ENCODE measurements at places on chromosomes 5 and 9.

- no peaks in the 10 kb centered on the region for H3K4me1 ChIP-seq
- no peaks in the 10 kb centered on the region for H3K36me3 ChIP-seq
- no peaks in the 10 kb centered on the region for H3K27me3 ChIP-seq
These were observed 779.9 kb upstream of the ACO1 start for GRCh38 chr9:31604531-31604930.

- H3K27ac ChIP-seq, result no peak overlapping the region
- H3K4me1 ChIP-seq, result no peaks in the 10 kb centered on the region
- H3K27me3 ChIP-seq, result no peaks in the 10 kb centered on the region
- no peak for DNase-seq
- no peak overlapping the region for H3K4me3 ChIP-seq
These were observed 38.5 kb upstream of the STX17 start for GRCh38 chr9:99867968-99868367.

GRCh38 chr9:33346564-33346963 is 55.8 kb downstream of the AQP7 start:
- peaks cover 56% of the 10 kb centered on the region for H3K36me3 ChIP-seq
- no peak for DNase-seq
- H3K27ac ChIP-seq, result no peak overlapping the region
- H3K4me1 ChIP-seq, result no peaks in the 10 kb centered on the region
- no peaks in the 10 kb centered on the region for H3K27me3 ChIP-seq

- H3K36me3 ChIP-seq, result no peaks in the 10 kb centered on the region
- no peaks in the 10 kb centered on the region for H3K27me3 ChIP-seq
- no peaks in the 10 kb centered on the region for H3K4me1 ChIP-seq
- no peak overlapping the region for H3K27ac ChIP-seq
- no peak overlapping the region for H3K4me3 ChIP-seq
- no peak for DNase-seq
These were observed 8.4 kb upstream of the RGS7BP start for GRCh38 chr5:64497386-64497785.

DNA sequence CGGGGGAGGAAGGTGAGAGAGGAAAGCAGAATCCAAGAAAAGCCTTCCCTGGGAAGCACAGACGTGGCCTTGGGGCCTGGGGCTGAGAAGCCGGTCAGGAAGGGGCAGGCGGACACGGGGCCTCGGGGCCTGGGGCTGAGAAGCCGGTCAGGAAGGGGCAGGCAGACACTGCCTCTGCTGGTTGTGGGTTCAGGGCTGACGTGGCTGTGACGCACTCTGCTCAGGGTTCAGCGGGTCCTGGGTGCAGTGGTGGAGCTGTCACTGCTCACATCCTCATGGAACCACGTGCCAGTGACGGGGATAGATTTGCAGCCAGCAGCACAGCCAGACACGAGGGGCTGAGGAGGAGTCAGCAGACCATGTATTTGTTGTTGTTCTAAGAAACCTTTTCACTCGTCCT is 12.8 kb downstream of the PAEP start:
- H3K4me3 ChIP-seq, result no peak overlapping the region
- no peak for DNase-seq
- H3K27me3 ChIP-seq, result no peaks in the 10 kb centered on the region
- H3K27ac ChIP-seq, result no peak overlapping the region

GRCh38 chr9:133948561-133949485 is 43.3 kb downstream of the VAV2 start:
- DNase-seq, result no peak
- no peak overlapping the region for H3K27ac ChIP-seq
- H3K27me3 ChIP-seq, result no peaks in the 10 kb centered on the region
- no peak overlapping the region for H3K4me3 ChIP-seq
- H3K36me3 ChIP-seq, result no peaks in the 10 kb centered on the region
- peaks cover 33% of the 10 kb centered on the region for H3K4me1 ChIP-seq

DNA sequence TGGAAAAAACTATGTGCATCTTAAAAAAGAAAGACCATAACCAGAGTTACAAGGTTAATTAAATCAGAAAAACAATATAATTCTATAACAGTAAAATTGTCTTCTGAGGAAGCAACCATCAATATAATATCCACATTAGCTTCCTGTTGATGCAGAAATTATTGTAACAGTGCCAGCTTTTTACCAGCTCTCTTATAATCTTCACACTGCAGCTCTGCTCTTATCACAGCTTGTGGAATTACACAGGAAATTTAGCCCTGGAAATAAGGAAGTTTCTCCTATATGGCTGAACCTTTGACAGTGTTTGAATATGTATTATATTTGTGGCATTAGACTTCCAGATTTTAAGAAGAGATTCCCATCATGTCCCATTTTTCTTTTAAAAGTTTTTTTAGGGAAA is 49.1 kb upstream of the TEK start:
- H3K36me3 ChIP-seq, result peaks cover 10% of the 10 kb centered on the region
- no peaks in the 10 kb centered on the region for H3K4me1 ChIP-seq

GRCh38 chr5:115471345-115472063 is 73.1 kb downstream of the FEM1C start:
- DNase-seq, result no peak
- no peak overlapping the region for H3K27ac ChIP-seq
- no peaks in the 10 kb centered on the region for H3K27me3 ChIP-seq
- H3K4me3 ChIP-seq, result no peak overlapping the region
- H3K4me1 ChIP-seq, result peaks cover 7% of the 10 kb centered on the region

GRCh38 chr5:42131081-42131480 is 206.0 kb downstream of the FBXO4 start:
- no peaks in the 10 kb centered on the region for H3K27me3 ChIP-seq
- no peaks in the 10 kb centered on the region for H3K36me3 ChIP-seq
- no peak overlapping the region for H3K27ac ChIP-seq
- no peak for DNase-seq
- H3K4me3 ChIP-seq, result no peak overlapping the region
- no peaks in the 10 kb centered on the region for H3K4me1 ChIP-seq

DNA sequence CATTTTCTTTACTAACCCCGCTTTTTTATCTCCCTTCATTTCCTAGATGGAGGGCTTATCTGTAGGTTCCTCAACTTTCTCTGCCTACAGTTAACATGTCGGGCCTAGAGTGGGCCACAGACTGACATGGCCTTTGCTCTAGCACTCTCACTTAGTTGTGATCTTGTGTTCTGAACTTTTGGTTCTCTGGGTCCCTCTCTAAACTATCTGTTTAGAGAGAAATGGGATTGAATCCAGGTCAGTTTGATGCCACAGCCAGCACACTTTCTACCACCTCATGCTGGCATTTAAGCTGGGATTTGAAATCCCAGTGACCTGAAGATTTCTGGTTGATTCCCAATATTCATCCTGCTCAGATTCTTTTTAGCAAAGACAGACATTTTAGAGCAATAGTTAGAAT is 388.5 kb upstream of the PAPPA start:
- no peak overlapping the region for H3K4me3 ChIP-seq
- H3K4me1 ChIP-seq, result no peaks in the 10 kb centered on the region
- H3K27me3 ChIP-seq, result no peaks in the 10 kb centered on the region
- no peaks in the 10 kb centered on the region for H3K36me3 ChIP-seq

DNA sequence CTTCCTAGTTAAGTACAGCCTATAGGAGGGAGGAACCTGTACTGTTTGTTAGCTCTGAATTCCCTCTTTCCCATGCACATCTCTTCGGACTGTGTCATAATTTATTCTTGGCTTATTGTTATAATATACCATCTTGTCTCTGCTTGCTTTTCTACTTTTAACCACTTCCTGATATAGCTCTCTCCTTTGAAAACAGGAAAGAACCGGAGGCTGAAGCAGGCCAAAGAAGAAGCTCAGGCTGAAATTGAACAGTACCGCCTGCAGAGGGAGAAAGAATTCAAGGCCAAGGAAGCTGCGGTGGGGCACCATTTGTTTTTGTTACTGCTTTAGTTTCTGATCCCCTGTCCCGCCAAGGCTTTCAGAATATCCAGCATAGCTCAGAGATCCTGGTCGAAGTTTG is 4.8 kb downstream of the ATP6V1G1 start:
- H3K27me3 ChIP-seq, result no peaks in the 10 kb centered on the region
- H3K36me3 ChIP-seq, result peaks cover 26% of the 10 kb centered on the region
- H3K4me3 ChIP-seq, result no peak overlapping the region

GRCh38 chr5:4082966-4083564 is 487.4 kb downstream of the IRX1 start:
- H3K27me3 ChIP-seq, result no peaks in the 10 kb centered on the region
- no peak for DNase-seq
- no peak overlapping the region for H3K4me3 ChIP-seq
- no peaks in the 10 kb centered on the region for H3K36me3 ChIP-seq
- H3K27ac ChIP-seq, result no peak overlapping the region
- no peaks in the 10 kb centered on the region for H3K4me1 ChIP-seq

DNA sequence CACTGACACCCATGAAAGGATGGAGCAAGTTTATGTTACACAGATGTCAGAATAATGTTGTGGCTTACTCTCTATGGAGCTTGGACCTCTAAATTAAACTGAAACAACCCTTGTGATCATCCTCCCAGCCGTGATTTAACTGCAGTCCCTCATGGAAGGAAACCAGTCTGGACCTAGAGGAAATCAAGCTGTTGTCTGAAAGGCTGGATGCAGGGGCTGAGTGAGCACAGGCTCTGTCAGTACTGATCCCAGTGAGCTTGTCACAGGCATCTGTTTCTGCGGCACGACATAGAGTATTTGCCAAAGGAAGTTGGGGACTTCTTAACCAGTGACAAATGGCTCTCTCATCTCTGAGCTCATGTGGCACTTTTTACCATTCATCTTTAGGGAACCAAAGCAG is 282.9 kb upstream of the MAP3K1 start:
- no peak overlapping the region for H3K27ac ChIP-seq
- no peaks in the 10 kb centered on the region for H3K4me1 ChIP-seq
- DNase-seq, result no peak
- H3K4me3 ChIP-seq, result no peak overlapping the region

DNA sequence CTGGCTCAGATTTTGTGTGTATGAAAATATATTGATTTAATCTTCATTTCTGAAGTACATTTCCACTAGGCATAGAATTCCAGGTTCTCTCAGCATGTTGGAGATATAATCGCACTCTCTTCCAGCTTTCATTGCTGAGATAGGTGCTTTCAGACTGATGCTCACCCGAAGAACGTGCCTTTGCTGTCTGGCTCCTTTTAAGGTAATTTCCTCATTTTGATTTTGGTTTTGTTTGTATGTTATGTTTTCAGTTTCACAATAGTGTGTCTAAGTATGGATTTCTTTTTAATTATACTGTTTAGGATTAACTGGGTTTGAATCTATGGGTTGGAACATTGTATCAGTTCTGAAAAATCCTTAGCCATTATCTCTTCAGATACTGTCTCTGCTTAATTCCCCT is 132.0 kb upstream of the NFIB start:
- no peaks in the 10 kb centered on the region for H3K36me3 ChIP-seq
- no peaks in the 10 kb centered on the region for H3K4me1 ChIP-seq
- no peaks in the 10 kb centered on the region for H3K27me3 ChIP-seq

- DNase-seq, result no peak
- H3K27ac ChIP-seq, result no peak within 1 kb of the TSS
- no peaks in the 10 kb centered on the region for H3K4me1 ChIP-seq
- H3K4me3 ChIP-seq, result no peak within 1 kb of the TSS
- no peaks in the 10 kb centered on the region for H3K36me3 ChIP-seq
- H3K27me3 ChIP-seq, result no peaks in the 10 kb centered on the region
These were observed at the start of the genes ITGA1 and PELO for GRCh38 chr5:52787600-52788504. TSS of gene ITGA1 (plus strand) at chr5:52787916. CDS start at chr5:52788354, 438 bp downstream. TSS of gene PELO (plus strand) at chr5:52787916. CDS start at chr5:52800395, 12,479 bp downstream.

GRCh38 chr9:20646656-20647055 is 24.4 kb upstream of the MLLT3 start:
- H3K4me1 ChIP-seq, result no peaks in the 10 kb centered on the region
- DNase-seq, result no peak
- no peaks in the 10 kb centered on the region for H3K27me3 ChIP-seq
- H3K27ac ChIP-seq, result no peak overlapping the region

DNA sequence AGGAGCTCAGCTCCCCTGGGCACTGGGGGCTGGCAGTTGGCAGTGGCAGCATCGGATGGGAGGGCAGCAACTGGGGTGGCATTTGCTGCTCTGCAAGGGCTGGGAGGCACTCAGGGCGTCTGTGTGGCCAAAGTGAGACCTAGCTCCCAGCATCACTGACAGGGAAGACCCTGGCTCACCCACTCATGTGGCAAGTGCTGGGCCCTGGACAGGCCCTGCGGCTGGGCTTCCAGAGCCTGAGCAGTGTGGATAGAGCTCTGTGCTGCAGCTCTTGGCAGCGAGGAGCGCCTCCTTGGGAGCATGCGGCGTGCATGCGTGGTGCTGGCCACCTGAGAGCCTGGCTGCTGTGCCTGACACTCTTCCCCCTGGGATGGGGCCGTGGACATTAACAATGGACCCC is 10.2 kb downstream of the CEP72 start:
- DNase-seq, result no peak
- no peak overlapping the region for H3K27ac ChIP-seq
- peaks cover 7% of the 10 kb centered on the region for H3K4me1 ChIP-seq
- H3K36me3 ChIP-seq, result peaks cover 33% of the 10 kb centered on the region

GRCh38 chr9:110777196-110777875 is 108.7 kb downstream of the MUSK start:
- no peaks in the 10 kb centered on the region for H3K4me1 ChIP-seq
- H3K36me3 ChIP-seq, result no peaks in the 10 kb centered on the region
- DNase-seq, result no peak
- no peaks in the 10 kb centered on the region for H3K27me3 ChIP-seq
- no peak overlapping the region for H3K4me3 ChIP-seq

GRCh38 chr5:115695310-115695880 is 69.6 kb upstream of the TMED7 start:
- DNase-seq, result no peak
- peaks cover 8% of the 10 kb centered on the region for H3K4me1 ChIP-seq
- H3K4me3 ChIP-seq, result no peak overlapping the region
- H3K36me3 ChIP-seq, result no peaks in the 10 kb centered on the region

GRCh38 chr5:154603953-154604679 is 126.1 kb upstream of the HAND1 start:
- no peak for DNase-seq
- H3K36me3 ChIP-seq, result no peaks in the 10 kb centered on the region
- no peaks in the 10 kb centered on the region for H3K4me1 ChIP-seq
- no peaks in the 10 kb centered on the region for H3K27me3 ChIP-seq
- H3K4me3 ChIP-seq, result no peak overlapping the region

- no peaks in the 10 kb centered on the region for H3K4me1 ChIP-seq
- no peak for DNase-seq
- H3K27ac ChIP-seq, result no peak overlapping the region
- no peaks in the 10 kb centered on the region for H3K27me3 ChIP-seq
- no peak overlapping the region for H3K4me3 ChIP-seq
These were observed 898.9 kb downstream of the TAF11L14 start for GRCh38 chr5:18533137-18533536.

- H3K4me3 ChIP-seq, result no peak overlapping the region
- H3K27ac ChIP-seq, result no peak overlapping the region
- H3K27me3 ChIP-seq, result 0 out of 2 replicates have a peak, but pooled peaks cover 2% of the 10 kb centered on the region
- no peaks in the 10 kb centered on the region for H3K36me3 ChIP-seq
These were observed 251.6 kb upstream of the PTGER4 start for GRCh38 chr5:40428126-40428525.

DNA sequence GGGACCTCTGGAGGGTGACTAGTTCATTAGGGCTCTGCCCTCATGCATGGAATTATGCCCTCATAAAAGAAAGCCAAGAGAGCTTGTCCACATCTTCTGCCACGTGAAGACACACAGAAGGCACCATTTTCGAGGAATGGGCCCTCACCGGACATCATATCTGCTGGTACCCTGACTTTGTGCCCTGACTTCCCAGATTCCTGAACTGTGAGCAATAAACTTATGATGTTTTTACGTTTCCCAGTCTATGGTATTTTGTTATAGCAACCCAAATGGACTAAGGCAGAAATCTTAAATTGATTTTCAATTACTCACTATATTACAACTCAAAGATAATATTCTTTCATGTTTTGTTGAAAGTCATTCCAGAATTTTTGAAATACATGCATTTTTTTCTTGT is 163.8 kb upstream of the PAPPA start:
- H3K4me1 ChIP-seq, result no peaks in the 10 kb centered on the region
- no peak for DNase-seq
- H3K4me3 ChIP-seq, result no peak overlapping the region
- no peaks in the 10 kb centered on the region for H3K27me3 ChIP-seq

- H3K27me3 ChIP-seq, result no peaks in the 10 kb centered on the region
- H3K4me1 ChIP-seq, result no peaks in the 10 kb centered on the region
- no peak overlapping the region for H3K4me3 ChIP-seq
- no peaks in the 10 kb centered on the region for H3K36me3 ChIP-seq
- DNase-seq, result no peak
These were observed 506.4 kb upstream of the C9orf72 start for GRCh38 chr9:28079677-28080076.
